Subcutaneous adipose tissue (tissue), 4 donors: ENCODE measurements at places on chromosomes 3 and 15. TPM values are rescaled to one million over a fixed set of nuclear protein-coding genes. Genes with fewer than 3 reads are reported as not detected.

The SERPINI1 gene
- 2.4 TPM for total RNA-seq

The KLHL6 gene
- 18.7 TPM for total RNA-seq

The PLSCR5 gene
- not detected for total RNA-seq

The FAM43A gene
- 24.5 TPM for total RNA-seq

The LIPH gene
- 3.8 TPM for total RNA-seq

The GOLGA8R gene
- total RNA-seq: 7.5 TPM

The NR2F2 gene
- 10.5 TPM for total RNA-seq

The ADPGK gene
- total RNA-seq: 62.3 TPM

The ZXDC gene
- total RNA-seq: 25.0 TPM

The SLC28A1 gene
- not detected for total RNA-seq

The DISP2 gene
- under 0.01 TPM for total RNA-seq

The RBP2 gene
- not detected for total RNA-seq

The GPR15 gene
- total RNA-seq: not detected

The REC114 gene
- total RNA-seq: not detected

The STAC gene
- total RNA-seq: 5.2 TPM

The THBS1 gene
- total RNA-seq: 95.5 TPM

The RLBP1 gene
- total RNA-seq: not detected

The GOLGA8S gene
- 0.57 TPM for total RNA-seq

The CEP19 gene
- total RNA-seq: 1.6 TPM

The RAD18 gene
- 11.7 TPM for total RNA-seq

The LSM3 gene
- total RNA-seq: 16.8 TPM

The CYP1A2 gene
- total RNA-seq: not detected

The ANKUB1 gene
- not detected for total RNA-seq

The CCR1 gene
- 19.8 TPM for total RNA-seq

The SCAANT1 gene
- not detected for total RNA-seq

The TMF1 gene
- 39.8 TPM for total RNA-seq

The CAV3 gene
- total RNA-seq: not detected

The SSR3 gene
- 83.7 TPM for total RNA-seq

The ECE2 gene
- not detected for total RNA-seq

The GABPB1 gene
- 18.5 TPM for total RNA-seq

The TRANK1 gene
- total RNA-seq: 25.0 TPM

The ATP13A4 gene
- total RNA-seq: not detected

The CASR gene
- under 0.01 TPM for total RNA-seq

The PPARG gene
- 357 TPM for total RNA-seq

The CPN2 gene
- total RNA-seq: not detected

The ASB7 gene
- total RNA-seq: 12.4 TPM

The CELSR3 gene
- total RNA-seq: 0.75 TPM

The UACA gene
- total RNA-seq: 84.7 TPM

The TRIM42 gene
- total RNA-seq: not detected

The ARNT2 gene
- total RNA-seq: 1.5 TPM

The PARP16 gene
- total RNA-seq: 13.4 TPM
